GM23248 (cell line): ENCODE measurements at places on chromosomes 6 and 20. TPM values are rescaled to one million over a fixed set of nuclear protein-coding genes. Genes with fewer than 3 reads are reported as not detected.

The PPP1R3G gene
- 1.5 and 2.6 TPM in 2 replicates for total RNA-seq

The CST8 gene
- total RNA-seq, result not detected in 2 replicates

The SLC22A16 gene
- not detected in 2 replicates for total RNA-seq

The MUC21 gene
- total RNA-seq, result not detected in 2 replicates

The GNL1 gene
- 62.3 and 64.8 TPM in 2 replicates for total RNA-seq

The DOK5 gene
- 10.8 and 11.8 TPM in 2 replicates for total RNA-seq

The NOTCH4 gene
- total RNA-seq, result 0.38 and 0.65 TPM in 2 replicates

The PCK1 gene
- total RNA-seq, result not detected in 2 replicates

The RSPO3 gene
- total RNA-seq, result 0.13 and 1.4 TPM in 2 replicates

The DDX27 gene
- 24.2 and 25.3 TPM in 2 replicates for total RNA-seq

The CDSN gene
- not detected in 2 replicates for total RNA-seq

DNA sequence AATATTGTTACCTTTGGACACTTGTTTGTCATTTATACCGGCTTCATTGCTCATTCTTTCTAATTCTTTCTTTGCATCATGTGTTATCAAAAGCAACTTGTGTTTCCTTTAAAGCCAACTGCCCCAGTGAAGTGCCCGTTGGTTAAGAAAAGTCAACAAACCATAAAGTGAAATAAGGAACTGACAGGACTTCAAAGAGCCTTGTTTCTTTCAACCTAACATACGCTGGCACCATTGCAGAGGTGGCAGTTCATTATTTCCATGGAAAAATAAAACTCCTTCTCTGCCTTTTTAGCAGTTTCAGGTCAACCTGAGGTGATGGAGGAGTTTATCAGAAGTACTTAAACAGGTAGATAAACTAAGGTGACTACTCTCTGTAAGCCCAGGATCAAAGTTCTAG lies 28.8 kb downstream of the FERMT1 start:
- no peaks in the 10 kb centered on the region for H3K36me3 ChIP-seq
- H3K4me3 ChIP-seq, result no peak overlapping the region
- no peak for DNase-seq
- H3K4me1 ChIP-seq, result no peaks in the 10 kb centered on the region
- H3K27me3 ChIP-seq, result no peaks in the 10 kb centered on the region

DNA sequence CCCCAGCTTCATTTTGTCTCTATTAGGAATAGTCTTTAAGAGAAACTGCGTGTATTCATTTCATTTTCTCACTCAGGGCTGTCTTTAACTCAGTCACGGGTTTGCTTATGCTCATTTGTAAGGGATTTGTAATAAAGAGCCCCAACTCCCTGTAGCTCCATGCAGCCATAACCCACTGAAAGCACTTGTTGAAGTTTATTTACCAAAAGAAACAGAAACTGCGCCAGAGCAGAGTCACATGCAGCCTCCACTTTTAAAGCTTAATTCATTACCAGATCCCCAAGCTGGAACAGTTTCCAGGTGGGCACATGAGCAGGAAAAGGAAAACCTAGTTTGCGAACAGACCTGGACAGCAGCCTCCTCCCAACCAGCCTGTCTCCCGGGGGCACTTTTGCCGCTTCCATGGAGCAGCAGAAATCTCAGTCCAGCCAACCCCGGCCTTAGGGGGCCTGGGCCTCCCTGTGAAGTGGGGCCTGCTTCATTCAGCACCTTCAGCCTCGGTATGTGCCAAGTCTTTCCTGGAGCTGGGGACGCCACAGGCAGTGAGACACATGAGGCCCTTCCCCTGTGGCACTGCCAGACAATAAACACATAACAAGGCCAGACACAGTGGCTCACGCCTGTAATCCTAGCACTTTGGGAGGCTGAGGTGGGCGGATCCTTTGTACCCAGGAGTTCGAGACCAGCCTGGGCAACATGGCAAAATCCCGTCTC lies 4.5 kb downstream of the BCAS4 start:
- DNase-seq, result no peak
- no peak overlapping the region for H3K27ac ChIP-seq
- H3K4me1 ChIP-seq, result peaks cover 3% of the 10 kb centered on the region; the same call in 1 of the 2 replicates
- H3K36me3 ChIP-seq, result no peaks in the 10 kb centered on the region

DNA sequence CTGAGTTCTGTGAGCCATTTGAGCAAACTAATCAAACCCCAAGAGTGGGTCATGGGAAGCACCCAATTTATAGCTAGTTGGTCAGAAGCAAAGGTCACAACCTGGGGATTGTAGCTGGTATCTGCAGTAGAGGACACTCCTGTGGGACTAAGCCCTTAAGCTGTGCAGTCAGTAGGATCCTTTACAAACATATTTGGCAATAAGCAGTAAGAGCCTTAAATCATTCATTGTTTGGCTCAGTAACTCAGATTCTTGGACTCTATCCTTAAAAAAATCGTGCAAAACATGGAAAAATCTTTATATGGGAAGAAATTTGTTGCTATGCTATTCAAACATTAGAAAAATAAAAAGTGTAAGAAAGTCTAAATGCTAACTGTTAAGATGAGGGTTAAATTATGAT lies 29.9 kb downstream of the FRK start:
- H3K4me3 ChIP-seq, result no peak overlapping the region
- H3K27me3 ChIP-seq, result no peaks in the 10 kb centered on the region
- peaks cover 6% of the 10 kb centered on the region for H3K4me1 ChIP-seq

- no peak overlapping the region for H3K4me3 ChIP-seq
- no peak overlapping the region for H3K27ac ChIP-seq
- no peaks in the 10 kb centered on the region for H3K27me3 ChIP-seq
- H3K4me1 ChIP-seq, result no peaks in the 10 kb centered on the region
- no peaks in the 10 kb centered on the region for H3K36me3 ChIP-seq
These were observed 1.1 kb downstream of the OCSTAMP start for GRCh38 chr20:46549188-46549972.

- H3K27me3 ChIP-seq, result peaks cover 18% of the 10 kb centered on the region
- H3K36me3 ChIP-seq, result no peaks in the 10 kb centered on the region
- no peak overlapping the region for H3K4me3 ChIP-seq
- no peak for DNase-seq
- H3K4me1 ChIP-seq, result no peaks in the 10 kb centered on the region
- no peak overlapping the region for H3K27ac ChIP-seq
These were observed 31.3 kb upstream of the AFDN start for GRCh38 chr6:167795321-167795811.

- H3K27ac ChIP-seq, result no peak overlapping the region
- no peak for DNase-seq
- no peak overlapping the region for H3K4me3 ChIP-seq
- H3K36me3 ChIP-seq, result no peaks in the 10 kb centered on the region
- H3K4me1 ChIP-seq, result peaks cover 3% of the 10 kb centered on the region
These were observed 6.3 kb upstream of the UTRN start for GRCh38 chr6:144278659-144279314.

- H3K4me3 ChIP-seq, result no peak overlapping the region
- no peak for DNase-seq
- no peak overlapping the region for H3K27ac ChIP-seq
These were observed 34.6 kb upstream of the EPHA7 start for GRCh38 chr6:93453956-93454355.

DNA sequence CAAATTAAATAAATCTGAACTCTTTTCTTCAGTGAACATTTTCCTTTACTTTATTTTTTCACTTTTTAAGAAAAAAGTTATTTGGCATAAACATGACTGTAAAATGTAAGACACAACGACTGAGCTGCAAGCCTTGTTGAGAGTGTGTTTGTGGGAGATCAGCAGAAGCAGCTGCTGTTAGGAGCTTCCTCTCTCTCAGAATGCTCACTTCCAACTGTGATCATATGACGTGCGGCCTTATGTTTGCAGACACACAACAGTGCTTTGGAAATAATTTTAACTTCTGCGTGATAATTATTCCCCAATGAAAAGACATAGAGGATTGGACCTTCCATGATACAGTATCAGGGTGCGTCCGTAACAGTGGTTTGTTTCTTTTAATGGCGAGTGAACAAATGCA lies 104.0 kb downstream of the ARHGAP18 start:
- no peak for DNase-seq
- H3K27ac ChIP-seq, result no peak overlapping the region
- H3K4me1 ChIP-seq, result peaks cover 14% of the 10 kb centered on the region
- H3K27me3 ChIP-seq, result no peaks in the 10 kb centered on the region
- H3K36me3 ChIP-seq, result peaks cover 19% of the 10 kb centered on the region; the same call in 1 of the 2 replicates
- H3K4me3 ChIP-seq, result no peak overlapping the region

- no peak for DNase-seq
- 0 out of 2 replicates have a peak, but pooled peaks cover 5% of the 10 kb centered on the region for H3K36me3 ChIP-seq
- no peaks in the 10 kb centered on the region for H3K27me3 ChIP-seq
- H3K4me1 ChIP-seq, result no peaks in the 10 kb centered on the region
These were observed 104.2 kb upstream of the THEMIS start for GRCh38 chr6:128005009-128005408.

DNA sequence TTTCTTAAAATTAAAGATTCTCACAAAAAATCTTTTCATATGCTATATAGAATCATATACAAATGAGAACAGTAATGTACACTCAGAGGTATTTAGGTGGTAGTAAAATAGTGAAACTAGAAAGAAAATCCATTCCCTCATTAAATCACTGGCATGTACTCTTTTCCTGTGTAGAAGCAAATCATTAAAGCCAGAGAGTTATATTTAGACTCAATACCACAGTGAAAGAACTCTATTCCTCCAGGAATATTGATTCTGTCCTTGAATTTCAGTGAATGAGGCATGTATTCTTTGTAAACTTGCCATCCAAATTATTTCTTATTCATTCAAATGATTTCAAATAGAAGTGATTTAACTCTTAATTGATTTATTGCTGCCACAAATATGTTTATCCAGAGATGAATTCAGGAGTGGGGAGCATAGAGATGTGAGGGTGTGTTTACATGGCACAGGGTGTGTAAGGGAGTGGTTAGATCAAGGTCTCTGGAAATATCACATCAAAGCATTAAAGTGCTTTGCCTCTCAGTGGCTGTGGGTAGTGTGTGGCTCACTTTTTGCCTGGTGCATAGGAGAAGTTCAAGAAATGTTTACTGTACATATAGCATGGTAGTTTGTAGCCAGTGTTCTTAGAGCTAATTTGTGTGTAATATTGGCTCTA lies 141.2 kb downstream of the FAM83B start:
- H3K27ac ChIP-seq, result no peak overlapping the region
- DNase-seq, result no peak
- no peak overlapping the region for H3K4me3 ChIP-seq
- H3K36me3 ChIP-seq, result no peaks in the 10 kb centered on the region
- H3K27me3 ChIP-seq, result no peaks in the 10 kb centered on the region

- peaks cover 12% of the 10 kb centered on the region for H3K27me3 ChIP-seq
- no peak overlapping the region for H3K27ac ChIP-seq
- DNase-seq, result no peak
- H3K4me3 ChIP-seq, result no peak overlapping the region
These were observed 19.8 kb downstream of the DLL1 start for GRCh38 chr6:170270984-170271593.

DNA sequence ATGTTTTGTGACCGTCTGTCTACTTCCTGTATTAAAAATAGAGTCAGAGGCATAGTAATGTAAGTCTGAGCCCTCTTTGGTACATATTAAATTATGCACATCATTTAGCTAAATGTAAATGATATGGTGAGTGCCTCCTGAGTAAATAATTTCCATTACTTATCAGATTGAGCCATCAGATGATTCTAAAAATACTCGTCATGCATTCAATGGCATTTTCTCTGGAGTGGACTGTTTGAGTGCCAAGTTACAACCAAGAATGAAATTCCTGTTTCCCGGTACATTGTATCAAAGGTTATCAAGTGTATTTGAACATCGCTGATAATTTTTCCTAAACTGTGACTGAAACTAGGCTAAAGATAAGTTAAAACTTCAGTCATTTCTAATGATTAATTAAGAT lies 81.0 kb downstream of the AKAP7 start:
- H3K36me3 ChIP-seq, result no peaks in the 10 kb centered on the region
- no peaks in the 10 kb centered on the region for H3K4me1 ChIP-seq
- DNase-seq, result no peak
- no peak overlapping the region for H3K4me3 ChIP-seq

- H3K27me3 ChIP-seq, result no peaks in the 10 kb centered on the region
- no peaks in the 10 kb centered on the region for H3K4me1 ChIP-seq
- 0 out of 2 replicates have a peak, but pooled peaks cover 3% of the 10 kb centered on the region for H3K36me3 ChIP-seq
- DNase-seq, result peak; percentile 96
These were observed 27.6 kb upstream of the SRF start for GRCh38 chr6:43143235-43144128.

- no peaks in the 10 kb centered on the region for H3K36me3 ChIP-seq
- no peak overlapping the region for H3K27ac ChIP-seq
- H3K4me3 ChIP-seq, result no peak overlapping the region
- H3K4me1 ChIP-seq, result peaks cover 12% of the 10 kb centered on the region
These were observed 493.6 kb downstream of the EPM2A start for GRCh38 chr6:145241721-145242120.

GRCh38 chr6:170166511-170167122 lies 124.3 kb downstream of the DLL1 start:
- H3K4me3 ChIP-seq, result no peak overlapping the region
- peaks cover 7% of the 10 kb centered on the region; the same call in 1 of the 2 replicates for H3K27me3 ChIP-seq
- no peaks in the 10 kb centered on the region for H3K36me3 ChIP-seq
- H3K27ac ChIP-seq, result no peak overlapping the region
- DNase-seq, result no peak
- no peaks in the 10 kb centered on the region for H3K4me1 ChIP-seq

GRCh38 chr20:46519471-46520068 lies 6.2 kb upstream of the ZNF334 start:
- H3K4me1 ChIP-seq, result no peaks in the 10 kb centered on the region
- H3K27ac ChIP-seq, result no peak overlapping the region
- no peak overlapping the region for H3K4me3 ChIP-seq
- no peaks in the 10 kb centered on the region; the same call in 1 of the 2 replicates for H3K27me3 ChIP-seq

DNA sequence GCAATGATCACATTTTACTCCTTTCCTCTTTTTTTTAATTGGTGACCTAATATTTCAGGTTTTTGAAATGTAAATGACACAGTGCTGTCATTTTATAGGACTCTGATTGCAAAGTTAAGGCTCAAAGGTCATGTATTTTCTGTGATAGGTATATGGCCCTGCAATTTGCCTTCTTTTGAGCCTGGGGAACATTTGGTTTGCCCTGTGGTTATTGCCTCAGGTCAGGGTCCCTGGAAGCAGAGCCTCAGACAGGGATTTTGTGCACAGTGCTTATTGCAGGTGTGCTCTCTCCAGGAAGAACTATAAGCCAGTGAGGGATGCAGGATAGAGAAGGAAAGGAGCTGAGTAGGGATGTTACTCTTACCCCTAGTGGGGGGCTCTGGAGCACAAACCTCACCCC lies 229.3 kb upstream of the ECI2 start:
- no peak for DNase-seq
- peaks cover 22% of the 10 kb centered on the region for H3K4me1 ChIP-seq
- no peak overlapping the region for H3K27ac ChIP-seq

DNA sequence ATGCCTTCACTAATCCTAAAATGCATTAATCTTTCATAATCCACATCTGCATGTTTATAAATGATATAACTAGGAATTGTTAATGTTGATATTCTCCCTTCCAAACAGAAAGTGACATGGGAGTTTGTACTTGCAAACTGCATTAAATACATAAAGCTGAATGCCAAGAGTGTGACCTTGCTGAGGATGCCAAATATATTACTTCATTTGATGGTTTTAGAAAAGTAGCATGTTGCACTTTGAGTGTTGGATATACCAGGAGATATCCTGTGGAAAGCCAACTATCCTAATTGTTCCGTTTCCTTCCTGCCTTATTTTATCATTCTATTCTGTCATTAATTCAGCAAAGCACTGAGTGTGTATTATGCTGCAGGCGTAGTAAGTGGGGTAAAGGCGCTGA lies 229.8 kb downstream of the TMEM242 start:
- H3K27me3 ChIP-seq, result no peaks in the 10 kb centered on the region
- H3K4me1 ChIP-seq, result peaks cover 12% of the 10 kb centered on the region
- no peak overlapping the region for H3K27ac ChIP-seq
